Lung microvascular endothelial cell (primary cell): ENCODE measurements at places on chromosomes 16 and 17. TPM values are rescaled to one million over a fixed set of nuclear protein-coding genes. Genes with fewer than 3 reads are reported as not detected.

- DNase-seq, result no peak
Measured at GRCh38 chr16:609984-610383, 20.1 kb downstream of the RAB40C start.

LCAT gene
- total RNA-seq, result 0.87 and 5.4 TPM in 2 replicates

DNA sequence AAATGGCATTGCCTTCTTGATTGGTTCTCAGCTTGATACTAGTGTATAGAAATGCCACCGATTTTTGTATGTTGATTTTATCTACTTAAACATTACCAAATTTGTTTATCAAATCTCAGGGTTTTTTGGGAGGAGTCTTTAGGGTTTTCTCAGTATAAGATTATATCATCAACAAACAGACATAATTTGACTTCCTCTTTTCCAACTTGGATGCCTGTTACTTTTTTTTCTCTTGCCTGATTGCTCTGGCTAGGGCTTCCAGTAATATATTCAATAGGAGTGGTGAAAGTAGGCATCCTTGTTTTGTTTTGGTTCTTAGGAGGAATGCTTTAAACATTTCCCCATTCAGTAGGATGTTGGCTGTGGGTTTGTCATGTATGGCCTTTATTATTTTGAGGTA, 29.1 kb downstream of the EFCAB13 start:
- DNase-seq, result no peak

TTYH2 gene
- 0.40 and 0.44 TPM in 2 replicates for total RNA-seq

DNA sequence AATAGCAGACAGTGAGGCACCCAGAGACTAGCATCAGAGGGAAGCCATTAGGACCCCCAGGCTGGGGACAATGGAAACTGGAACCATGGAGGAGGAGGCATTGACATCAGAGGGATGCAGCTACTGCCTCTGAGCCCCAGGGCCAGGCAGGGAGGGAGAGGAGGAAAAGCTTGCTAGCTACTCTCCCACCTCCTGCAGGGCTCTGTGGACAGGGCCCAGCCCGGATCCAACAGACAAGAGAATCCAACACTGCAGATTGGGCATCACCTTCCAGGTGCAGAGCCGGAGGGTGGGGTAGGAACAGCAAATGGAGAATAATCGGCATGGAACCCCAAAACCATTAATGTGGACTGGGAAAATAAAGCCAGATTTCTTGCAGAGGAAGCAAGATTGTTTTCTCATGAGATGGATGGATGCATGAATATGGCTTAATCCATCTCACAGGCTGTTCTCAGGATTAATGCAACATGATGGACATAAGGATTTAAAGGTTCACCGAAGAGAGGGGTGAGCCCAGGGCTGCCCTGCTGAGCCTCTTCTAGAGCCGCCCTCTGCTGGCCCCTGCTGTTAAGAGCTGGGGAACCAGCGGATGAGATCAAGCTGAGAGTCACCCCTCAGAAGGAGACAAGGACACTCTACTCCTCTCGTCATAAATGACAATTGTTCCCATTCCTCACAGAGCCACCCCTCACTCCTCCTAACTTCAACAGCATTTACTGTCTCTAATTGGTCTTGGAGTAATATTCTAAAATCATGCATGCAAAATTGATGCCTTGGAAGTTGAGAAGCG, 48.8 kb downstream of the DNAH3 start:
- peak; percentile 21 for DNase-seq

KAT2A gene
- 3.3 and 6.7 TPM in 2 replicates for total RNA-seq

WSCD1 gene
- 5.2 and 11.6 TPM in 2 replicates for total RNA-seq

GRCh38 chr17:19379361-19380065, 1.2 kb downstream of the MAPK7 start:
- DNase-seq, result no peak

DNA sequence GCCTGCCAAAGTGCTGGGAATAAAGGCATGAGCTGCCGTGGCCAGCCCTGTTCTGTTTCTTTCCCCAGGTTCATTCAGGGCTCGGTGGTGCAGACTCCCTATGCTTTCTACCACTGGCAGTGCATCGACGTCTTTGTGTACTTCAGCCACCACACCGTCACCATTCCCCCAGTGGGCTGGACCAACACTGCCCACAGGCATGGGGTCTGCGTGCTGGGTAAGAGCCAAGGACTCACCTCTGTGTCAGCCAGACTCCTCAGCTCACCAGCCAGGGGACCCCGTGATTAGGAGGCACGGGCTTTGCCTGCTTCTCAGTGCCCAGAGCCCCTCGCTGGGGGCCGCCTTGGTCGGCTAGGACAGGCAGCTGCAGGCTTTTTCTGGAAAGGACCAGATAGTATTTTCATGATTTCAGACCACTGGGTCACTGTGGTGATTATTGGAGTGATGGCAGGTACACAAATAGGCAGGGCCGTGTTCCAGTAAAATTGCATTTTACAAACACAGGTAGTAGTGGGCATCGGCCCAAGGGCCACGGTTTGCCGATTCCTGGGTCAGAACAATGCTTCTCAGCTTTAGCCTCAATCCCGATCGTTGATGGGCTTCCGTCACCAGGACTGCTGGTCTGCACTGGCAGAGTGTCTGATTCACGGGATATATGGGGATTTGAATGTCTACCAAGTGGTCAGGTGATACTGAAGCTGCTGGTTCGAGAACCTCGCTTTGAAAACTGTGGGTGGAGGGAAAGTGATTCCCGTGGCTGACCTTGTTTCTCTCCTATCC, 5.0 kb downstream of the ENGASE start:
- DNase-seq, result no peak

DNA sequence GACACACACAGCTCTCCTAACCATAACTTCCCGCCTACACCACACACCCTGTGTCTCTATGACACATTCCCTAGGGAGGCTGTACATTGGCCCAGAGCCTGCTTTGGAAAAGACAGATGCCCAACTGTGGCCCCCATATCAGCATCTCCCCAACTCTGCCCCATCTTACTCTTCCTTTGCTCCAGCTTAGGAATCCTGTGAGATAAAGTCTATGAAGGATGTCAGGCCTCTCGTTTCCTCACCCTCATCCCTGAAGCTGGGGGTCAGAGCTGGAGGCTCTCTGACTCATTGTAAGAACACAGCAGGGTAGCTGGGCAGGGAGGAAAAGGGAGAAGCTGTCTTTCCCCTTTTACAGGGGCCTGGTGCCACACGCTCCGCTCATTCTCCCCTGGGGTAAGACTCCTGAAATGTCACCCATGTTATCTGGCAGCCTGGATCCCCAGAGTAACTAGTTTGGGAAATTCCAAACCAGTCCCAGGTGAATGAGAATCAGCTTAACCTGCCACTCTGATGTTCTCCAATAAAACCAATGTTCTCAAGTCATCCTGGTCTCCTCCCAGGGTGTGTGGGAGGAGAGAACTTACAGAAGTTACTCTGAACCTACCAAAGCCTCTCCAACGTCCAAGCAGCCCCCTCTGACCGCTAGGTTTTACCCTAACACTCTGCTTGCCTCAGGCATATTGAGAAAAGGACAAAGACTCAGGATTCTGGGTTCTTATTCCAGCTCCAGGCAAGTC, 2.8 kb downstream of the RAPGEFL1 start:
- DNase-seq, result peak; percentile 43

- DNase-seq, result no peak
Measured at GRCh38 chr16:15865742-15866141, 8.9 kb upstream of the MYH11 start.

- DNase-seq, result no peak
Measured at GRCh38 chr17:72733619-72734282, 358.7 kb downstream of the SLC39A11 start.

- DNase-seq, result no peak
Measured at GRCh38 chr16:31528523-31529107, 915 bp downstream of the AHSP start.

- no peak for DNase-seq
Measured at GRCh38 chr17:1562176-1562643, 382 bp downstream of the PITPNA start.

DNA sequence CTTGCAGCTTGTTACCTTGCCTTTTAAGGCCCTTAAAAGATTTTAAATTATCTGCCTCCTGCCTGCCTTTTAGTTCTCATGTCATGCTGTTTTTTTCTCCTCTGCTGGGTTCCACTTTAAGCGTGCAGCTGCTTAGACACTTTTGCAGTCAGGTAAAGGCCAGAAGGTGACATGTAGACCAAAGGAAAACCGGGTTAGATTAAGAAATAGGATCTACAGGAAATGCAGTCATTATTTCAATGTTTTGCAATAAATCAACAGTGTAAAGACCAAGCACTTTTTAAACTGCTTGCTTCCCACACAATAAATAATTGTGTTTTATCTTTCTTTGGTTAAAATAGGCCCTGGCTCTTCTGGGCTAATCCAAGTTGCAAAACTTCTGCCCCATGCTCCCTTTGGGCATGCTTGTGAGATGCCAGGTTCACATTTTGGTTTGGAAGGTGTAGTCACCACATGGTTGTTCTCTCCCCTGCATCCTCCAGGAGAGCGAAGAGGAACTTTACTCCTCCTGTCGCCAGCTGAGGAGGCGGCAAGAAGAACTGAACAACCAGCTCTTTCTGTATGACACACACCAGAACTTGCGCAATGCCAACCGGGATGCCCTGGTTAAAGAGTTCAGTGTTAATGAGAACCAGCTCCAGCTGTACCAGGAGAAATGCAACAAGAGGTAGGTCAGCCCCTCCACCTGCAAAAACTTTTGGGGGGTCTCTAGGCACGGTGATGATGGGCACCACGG, 54.9 kb downstream of the SDR42E1 start:
- no peak for DNase-seq

G6PC1 gene
- total RNA-seq, result not detected in 2 replicates

EPOP gene
- 0.40 and 0.87 TPM in 2 replicates for total RNA-seq

DNA sequence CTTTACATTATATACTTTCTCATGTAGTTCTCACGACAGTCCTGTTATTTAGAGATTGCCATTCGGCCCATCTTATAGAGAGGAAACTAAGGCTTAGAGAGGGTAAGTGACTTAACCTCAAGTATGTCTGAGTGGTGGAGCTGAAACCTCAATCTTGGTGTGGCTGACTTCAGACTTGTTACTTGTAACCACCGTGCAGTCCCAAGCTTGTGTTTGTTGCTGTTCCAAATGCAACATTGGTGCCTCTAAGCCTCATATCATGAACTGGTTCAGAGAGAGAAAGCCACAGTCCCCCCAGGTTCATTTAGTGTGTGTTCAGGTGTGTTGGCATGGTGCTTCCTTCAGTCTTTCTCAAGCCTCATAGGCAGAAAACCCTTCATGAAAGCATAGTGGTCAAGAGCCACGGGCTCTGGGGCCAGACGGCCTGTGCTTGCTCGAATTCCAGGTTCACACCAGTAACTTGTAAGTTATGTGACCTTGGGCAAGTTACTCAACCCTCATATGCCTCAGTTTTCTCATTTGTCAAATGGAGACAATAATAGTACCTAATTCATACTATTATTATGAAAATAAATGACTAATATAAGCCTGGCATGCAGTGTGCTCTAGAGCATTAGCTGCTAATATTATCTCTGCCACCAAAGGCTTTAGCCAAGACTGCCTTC, 39.9 kb downstream of the CDH1 start:
- DNase-seq, result no peak

CCL16 gene
- total RNA-seq, result under 0.01 TPM in 1 of 2 replicates, not detected in the other

DNA sequence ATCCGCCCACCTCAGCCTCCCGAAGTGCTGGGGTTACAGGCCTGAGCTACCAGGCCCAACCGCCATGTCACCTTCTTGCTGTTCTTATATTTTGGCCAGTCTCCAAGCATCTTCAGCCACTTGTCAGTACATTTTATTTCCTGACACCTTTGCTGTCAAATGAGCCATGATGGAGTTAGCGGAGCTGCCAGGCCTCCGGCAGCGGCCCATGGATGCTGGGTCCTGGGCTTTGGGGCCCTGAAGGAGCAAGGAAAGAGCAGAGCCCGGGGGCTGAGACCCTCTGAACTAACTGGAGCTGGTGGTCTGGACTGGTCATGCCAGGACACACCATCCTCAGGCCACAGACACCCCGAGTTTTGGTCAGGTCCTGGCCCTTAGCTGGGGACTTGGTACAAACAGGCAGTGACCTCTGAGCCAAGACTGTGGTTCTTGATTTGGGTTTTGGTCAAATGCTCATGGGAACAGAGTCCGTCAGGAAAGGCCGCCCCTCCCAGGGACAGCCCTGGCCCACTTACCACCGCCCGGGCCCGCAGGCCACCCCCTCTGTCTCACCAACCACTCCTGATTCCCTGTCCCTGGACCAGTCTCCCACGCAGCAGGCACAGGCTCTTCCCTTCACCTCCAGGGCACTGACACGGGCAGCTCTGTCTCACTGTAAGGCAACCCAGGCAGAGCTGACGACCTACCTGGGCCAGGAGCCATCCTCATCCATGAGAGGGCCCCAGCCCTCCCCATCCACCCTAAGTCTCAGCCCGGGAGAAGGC, 42.0 kb downstream of the TNFRSF13B start:
- DNase-seq, result no peak

DNA sequence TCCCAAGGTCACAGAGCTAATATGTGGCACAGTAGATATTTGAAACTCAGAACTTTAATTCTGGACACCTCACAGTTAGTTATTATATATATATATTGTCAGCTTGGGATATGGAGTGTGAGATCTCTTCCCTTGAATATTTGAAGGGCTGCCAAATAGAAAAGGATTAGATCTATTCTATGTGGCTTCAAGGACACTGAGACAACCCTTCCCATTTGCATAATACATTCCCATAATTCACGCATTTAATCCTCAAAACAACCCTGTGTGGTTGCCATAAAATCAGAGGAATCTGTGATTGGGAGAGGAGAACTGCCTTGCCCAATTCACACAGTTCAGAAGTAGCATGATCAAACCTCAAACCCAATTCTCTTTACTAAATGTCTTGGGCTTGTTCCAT, 365.8 kb upstream of the DYNLRB2 start:
- no peak for DNase-seq

SPEM1 gene
- not detected in 2 replicates for total RNA-seq

ODAD4 gene
- total RNA-seq, result under 0.01 TPM in 2 replicates

ALOX12 gene
- total RNA-seq, result not detected in 2 replicates

SCIMP gene
- not detected in 2 replicates for total RNA-seq

CNTNAP1 gene
- total RNA-seq, result 6.7 and 15.3 TPM in 2 replicates

DNA sequence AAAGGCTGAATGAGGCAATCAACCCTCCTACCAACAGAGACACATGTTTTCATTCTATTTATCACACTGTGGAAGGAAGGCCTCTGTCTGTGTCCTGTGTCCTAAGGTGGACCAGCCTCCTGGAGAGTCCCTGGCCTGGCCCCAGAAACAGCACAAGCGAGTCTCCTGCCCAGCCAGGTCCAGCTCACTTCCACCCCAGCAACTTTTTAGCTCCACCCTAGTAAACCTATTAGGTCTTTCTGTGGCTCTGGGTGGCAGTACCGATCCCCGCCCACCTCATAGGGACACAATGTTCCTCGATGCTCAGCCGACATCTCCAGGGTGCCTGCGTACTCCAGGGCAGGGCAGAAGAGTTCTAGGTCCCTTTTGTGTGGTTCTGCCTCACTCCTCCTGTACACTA, 10.7 kb downstream of the DRC3 start:
- no peak for DNase-seq

CCL3 gene
- total RNA-seq, result not detected in 2 replicates

- DNase-seq, result no peak
Measured at GRCh38 chr16:66167564-66168291, 198.8 kb upstream of the CDH5 start.
